ENCODE measurements at places on chromosomes 2 and 18.

GRCh38 chr2:64394153-64394552 lies 59.8 kb upstream of the LGALSL start:
- no peak for DNase-seq

GRCh38 chr2:62999905-63000304 lies 50.7 kb upstream of the OTX1 start:
- DNase-seq, result no peak

GRCh38 chr2:235555371-235555770 lies 61.5 kb downstream of the AGAP1 start:
- DNase-seq, result no peak

DNA sequence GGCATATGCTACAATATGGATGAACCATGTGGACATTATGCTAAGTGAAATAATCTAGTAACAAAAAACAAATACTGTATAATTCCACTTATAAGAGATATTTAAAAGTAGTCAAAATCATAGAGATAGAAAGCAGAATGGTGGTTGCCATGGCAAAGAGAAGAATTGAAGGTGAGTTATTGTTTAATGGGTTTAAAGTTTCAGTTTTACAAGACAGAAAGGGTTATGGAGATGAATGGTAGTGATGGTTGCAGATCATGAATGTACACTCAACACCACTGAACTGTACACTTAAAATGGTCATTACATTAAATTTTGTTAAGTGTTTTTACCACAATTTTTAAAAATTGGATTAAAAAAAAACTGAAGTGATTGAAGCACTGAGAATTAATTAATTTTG lies 298.2 kb upstream of the ZC3H15 start:
- no peak for DNase-seq

DNA sequence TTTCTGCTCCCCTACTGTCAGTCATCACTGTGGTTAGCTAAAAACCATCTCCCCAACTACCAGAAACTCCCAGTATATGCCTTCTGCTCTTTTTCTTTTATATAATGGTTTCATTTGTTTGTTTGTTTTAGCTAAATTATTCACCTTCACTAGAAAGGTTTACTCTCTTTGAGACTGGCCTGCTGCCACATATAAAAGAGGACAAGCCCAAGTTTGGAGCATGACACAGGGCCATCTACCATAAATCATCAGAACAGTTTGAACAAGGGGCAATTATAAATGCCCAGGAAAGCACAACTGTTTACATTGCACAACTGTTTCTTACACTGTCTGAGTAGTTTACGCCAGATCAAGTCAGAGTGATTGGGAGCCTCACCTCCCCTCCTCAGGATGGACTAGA lies 471.0 kb upstream of the PIK3C3 start:
- DNase-seq, result no peak

Measured in CD4-positive, alpha-beta T cell treated with Interleukin-17A for 4 hours (primary cell).